HAP-1 (cell line): ENCODE measurements at places on chromosomes 12 and 14.

- DNase-seq = no peak
Observed at GRCh38 chr12:108332791-108333382, 6.2 kb downstream of the CMKLR1 start.

- DNase-seq = no peak
Observed at GRCh38 chr14:69968132-69968531, 88.9 kb downstream of the SMOC1 start.

- DNase-seq = peak; percentile 33
Observed at GRCh38 chr14:70257526-70257925, 68.8 kb upstream of the SLC8A3 start.

DNA sequence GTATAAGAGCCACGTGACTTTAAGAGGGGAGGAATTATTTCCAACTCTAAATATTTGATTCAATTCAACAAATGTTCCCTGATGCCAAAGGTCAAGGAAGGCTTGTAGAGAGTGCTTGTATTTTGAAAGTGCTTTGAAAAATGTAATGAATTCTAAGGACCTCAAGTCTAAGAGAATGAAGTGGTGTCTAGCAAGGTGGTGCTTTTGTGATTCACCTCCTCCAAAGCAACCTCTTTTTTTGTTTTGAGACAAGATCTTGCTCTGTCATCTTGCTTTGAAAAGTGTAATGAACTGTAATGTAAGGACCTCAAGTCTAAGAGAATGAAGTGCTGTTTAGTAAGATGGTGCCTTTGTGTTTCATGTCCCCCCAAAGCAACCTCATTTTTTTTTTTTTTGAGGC is 13.7 kb downstream of the AK7 start:
- DNase-seq = no peak

DNA sequence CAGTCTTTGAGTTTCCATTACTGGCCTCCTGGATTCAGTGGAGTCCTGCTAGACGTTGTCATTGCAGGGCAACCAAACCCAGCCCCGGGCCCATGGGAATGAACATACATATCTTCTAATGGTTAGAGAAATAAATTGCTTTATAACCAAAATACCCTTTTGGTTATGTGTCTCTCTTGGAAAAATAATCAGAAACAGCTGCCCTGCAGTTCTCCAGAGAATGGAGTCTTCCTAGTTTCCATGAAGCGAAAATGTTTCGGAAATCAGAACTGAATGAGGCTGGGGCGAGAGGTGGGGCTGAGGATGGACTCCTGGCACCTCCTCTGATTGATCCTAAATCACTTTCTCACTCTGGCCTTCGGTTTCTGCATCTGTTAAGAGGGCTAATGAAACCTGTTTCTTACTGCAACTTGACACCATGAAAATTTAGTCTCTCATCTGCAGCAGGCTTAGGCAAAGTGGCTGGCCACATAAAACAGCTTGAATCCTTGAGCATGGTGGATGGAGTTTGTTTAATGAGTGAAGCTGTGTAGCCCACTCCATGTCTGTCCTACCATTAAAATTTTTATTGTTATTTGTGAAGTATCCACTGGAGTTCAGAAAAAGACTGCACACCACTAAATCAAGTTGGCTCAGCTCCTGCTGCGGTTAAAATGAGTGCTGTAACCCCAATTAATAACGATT is 198.9 kb downstream of the CACNA1C start:
- no peak for DNase-seq
